ENCODE measurements at places on chromosomes 5 and 9. TPM values are rescaled to one million over a fixed set of nuclear protein-coding genes. Genes with fewer than 3 reads are reported as not detected.

GRCh38 chr5:81789033-81789432 is 38.1 kb upstream of the SSBP2 start:
- no peak for DNase-seq

DNA sequence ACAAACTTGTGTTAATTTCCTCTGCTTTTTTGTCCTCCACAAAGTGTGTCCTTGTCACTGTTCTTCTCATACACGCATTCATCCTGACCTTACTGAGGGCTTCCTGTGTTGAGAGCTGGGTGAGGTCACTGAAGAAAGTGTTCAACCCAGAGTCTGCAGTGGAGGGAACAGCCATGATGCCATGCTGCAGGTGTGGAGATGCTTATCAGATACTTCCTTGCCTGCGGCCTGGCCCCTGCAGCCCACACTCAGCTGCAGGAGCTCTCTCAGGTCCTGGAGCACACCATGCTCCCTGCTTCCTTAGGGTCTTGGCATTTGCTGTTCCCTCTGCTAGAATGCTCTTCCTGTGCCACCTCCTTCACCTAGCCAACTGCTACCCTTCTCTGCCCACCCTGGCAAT is 108.1 kb upstream of the SPRY4 start:
- DNase-seq: no peak

DNA sequence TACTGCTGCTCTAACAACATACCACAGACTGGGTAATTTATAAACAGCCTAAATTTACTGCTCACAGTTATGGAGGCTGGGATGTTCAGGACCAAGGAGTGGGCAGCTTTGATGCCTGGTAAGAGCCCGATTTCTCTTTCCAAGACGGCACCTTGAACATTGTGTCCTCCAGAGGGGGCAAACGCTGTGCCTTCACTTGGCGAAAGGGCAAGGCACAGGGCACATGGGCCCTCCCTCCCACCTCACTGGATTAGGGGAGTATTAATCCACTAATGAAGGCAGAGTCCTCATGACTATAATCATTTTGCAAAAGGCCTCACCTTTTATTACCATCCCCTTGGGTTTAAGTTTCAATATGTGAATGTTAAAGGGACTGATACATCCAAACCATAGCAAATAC is 397.7 kb downstream of the TMEM38B start:
- DNase-seq: no peak

GRCh38 chr5:26009742-26010141 is 1028.6 kb downstream of the CDH9 start:
- peak; percentile 65 for DNase-seq

- DNase-seq: no peak
Measured at GRCh38 chr5:10537624-10538023, 26.2 kb upstream of the ANKRD33B start.

GRCh38 chr9:81499021-81499454 is 190.3 kb downstream of the TLE1 start:
- DNase-seq: no peak

GRCh38 chr9:98318834-98319478 is 63.5 kb upstream of the TBC1D2 start:
- DNase-seq: no peak

DNA sequence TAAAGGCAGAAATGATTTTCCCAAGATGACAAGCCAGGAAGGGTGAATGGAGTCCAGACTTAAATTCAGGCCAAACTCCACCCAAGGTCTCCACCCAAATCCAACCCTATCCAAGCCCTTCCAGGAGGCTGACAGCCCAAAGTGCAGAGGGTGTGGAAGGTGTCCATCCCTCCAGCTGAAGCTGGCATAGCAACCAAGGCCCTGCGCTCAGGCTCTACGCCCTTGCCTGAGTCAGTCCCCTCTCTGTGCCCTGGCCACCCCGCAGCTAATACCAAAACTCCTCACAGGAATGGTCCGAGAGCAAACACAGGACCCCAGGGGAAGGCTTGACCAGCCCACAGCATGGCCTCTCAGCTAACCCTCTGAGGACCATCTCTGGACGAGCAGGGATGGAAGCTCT is 2.1 kb downstream of the SEPTIN8 start:
- no peak for DNase-seq

DNA sequence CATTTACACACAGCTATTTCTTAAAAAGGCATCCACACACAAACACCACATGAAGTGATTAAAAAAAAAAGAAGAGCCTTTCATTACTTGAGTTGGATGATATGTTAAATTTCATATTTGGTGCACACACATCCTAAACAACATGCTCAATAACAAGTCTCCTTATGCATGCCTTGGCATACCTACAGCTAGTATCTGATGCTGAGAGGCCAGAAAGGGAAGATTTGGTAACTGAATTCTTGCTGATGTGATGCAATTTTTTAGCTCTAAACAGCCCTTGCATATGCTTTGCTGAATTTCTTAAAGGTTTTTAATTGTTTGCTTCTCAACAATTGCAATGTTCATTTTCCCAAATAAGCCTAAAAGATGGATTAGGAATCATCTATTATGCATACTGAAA is 338.8 kb downstream of the ARL15 start:
- no peak for DNase-seq

KCNV2 gene
- total RNA-seq: not detected

FAT2 gene
- total RNA-seq: 0.18 TPM

SPATA31E1 gene
- 0.09 TPM for total RNA-seq

SUSD3 gene
- 9.0 TPM for total RNA-seq

FOXD4L4 gene
- total RNA-seq: 0.26 TPM

Data from H9 (cell line).